MCF 10A (cell line): ENCODE measurements at places on chromosomes 1 and 21. TPM values are rescaled to one million over a fixed set of nuclear protein-coding genes. Genes with fewer than 3 reads are reported as not detected.

The FAM163A gene
- not detected in 2 replicates for total RNA-seq

The ESPN gene
- total RNA-seq: 0.68 TPM in 1 of 2 replicates, not detected in the other

GRCh38 chr1:218698141-218698540, 353.0 kb downstream of the TGFB2 start:
- DNase-seq: peak; percentile 54

DNA sequence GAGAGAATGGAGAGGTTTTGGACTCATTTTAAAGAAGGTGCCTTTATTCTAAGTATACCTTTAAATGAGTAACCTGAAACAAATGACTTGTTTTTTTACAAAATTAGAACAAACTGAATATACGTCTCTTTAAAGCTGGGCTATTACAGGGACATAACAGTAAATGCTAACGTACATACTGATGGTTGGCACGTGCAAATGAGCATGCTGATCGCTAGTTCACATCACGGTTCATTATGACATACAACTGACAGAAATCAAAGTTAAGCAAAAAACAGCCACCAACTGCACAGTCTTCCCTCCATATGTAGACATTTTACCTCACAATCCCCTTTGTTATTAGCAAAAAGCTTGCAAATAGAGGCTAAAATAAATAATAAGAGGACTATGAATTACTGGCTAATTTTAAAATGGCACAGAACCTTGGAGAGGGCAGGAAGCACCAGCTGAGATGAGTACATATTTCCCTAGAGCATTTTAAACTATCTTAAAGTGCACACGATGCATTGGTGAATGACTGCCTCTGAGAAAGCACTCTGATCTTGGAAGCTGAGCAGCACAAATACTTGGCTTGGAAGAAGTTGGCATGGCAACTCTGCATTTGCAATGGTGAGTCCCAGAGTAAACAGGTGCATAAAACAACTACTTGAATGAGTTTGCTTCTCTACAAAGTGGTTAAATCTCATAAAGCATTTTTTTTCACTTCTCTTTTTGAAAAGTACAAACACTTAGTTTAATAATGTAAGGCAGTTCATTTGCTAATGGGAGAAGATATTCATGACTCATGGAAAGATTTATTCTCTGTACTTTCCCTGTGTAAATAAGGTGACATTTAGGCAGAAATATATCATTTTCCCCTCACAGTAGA, 204.7 kb downstream of the LHX8 start:
- no peak for DNase-seq

- DNase-seq: no peak
Observed at GRCh38 chr1:161973924-161974845, 49.5 kb downstream of the OLFML2B start.

- no peak for DNase-seq
Observed at GRCh38 chr1:182527680-182528079, 61.4 kb downstream of the RNASEL start.

DNA sequence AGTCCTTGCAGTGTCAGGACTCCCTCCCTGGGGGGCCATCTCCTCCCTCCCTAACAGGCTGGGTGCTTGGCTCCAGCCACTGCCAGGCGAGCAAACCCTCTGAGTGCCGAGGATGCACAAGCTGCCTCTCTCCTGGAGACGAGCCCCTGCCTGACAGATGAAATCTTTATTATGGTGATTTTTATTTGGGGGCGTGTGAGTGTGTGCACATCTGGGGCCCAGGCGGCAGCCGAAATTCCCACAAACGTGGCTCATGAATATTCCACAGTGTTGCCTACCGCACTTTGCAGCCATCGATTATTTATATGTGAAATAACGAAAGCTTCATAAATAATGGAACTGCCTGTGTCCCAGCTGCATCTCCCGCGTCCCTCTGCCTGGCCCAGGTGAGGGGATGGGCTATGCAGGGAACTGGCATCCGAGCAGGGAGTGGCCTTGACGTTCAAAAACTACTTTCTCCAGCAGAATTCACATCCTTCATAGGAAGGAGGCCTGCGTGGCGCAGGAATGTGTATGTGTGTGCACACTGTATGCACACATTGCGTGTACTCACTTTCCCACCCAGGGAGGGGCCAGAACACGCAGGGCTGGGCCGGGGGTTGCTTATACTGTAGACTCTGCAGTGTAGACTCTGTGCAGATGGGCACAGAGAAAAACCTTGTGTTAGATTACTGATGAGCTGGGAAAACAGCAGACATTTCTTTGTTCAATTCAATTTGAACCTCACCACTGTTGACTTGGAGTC, 73.1 kb downstream of the UBIAD1 start:
- DNase-seq: no peak

DNA sequence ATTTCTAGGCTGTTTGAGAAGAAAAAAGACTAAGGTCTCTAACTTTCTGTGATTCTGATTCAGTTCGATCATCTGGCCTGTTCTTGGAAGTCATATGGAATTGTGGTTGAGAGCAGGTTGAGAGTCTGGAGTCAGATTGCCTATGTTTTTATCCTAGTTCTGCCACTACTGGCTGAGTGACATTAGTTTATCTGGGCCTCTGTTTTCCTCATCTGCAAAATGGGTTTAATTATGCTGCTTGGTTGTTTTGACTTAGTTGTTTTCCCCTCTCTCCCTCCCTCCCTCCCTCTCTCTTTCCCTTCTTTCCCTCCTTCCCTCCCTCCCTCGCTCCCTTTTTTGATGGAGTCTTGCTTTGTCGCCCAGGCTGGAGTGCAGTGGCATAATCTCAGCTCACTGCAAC, 6.2 kb downstream of the MACF1 start:
- no peak for DNase-seq

DNA sequence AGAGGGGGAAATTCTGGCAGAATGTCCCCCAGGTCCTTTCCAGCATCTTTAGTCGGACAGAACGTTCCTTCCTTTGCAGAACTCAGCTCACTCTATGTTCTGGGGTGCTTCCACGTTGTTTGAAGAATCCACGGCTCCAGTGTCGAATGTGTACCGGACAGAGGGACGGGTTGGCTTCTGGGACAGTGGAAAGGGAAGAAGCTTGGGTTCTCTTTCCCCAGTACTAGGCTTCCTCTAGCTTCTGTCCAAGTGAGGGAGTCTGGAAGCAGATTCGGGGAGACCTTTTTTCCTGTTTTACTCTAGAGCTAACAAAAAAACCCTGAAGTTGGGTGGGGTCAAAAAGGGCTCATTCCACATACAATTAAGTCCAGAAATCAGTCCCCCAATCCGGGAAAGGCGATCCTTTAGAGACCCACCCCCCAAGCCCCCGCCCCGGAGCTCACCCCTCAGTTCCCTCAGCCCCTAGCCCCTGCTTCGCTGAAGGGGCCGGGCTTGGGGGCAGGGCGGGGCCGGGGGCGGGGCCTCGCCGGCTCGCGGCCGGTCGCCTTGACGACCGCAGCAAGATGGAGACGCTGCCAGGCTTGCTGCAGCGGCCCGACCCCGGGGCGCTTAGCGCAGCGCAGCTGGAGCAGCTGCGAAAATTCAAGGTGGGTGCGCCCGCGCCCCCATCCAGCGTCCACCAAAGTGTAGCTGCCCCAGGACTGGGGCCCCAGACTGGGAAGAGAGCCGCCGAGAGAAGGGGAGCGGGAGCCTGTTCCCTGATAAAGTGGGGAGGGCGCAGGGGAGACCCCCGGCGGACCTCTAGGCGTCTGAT, at the start of gene RIIAD1:
Gene RIIAD1 (plus strand): TSS at position 549 of the 814 bp plus-strand sequence. CDS start 15 bp downstream, at position 564.
- DNase-seq: no peak

GRCh38 chr1:45802343-45803298, 791 bp upstream of the MAST2 start:
- DNase-seq: peak; percentile 90
